Esophagus mucosa (tissue), 1 donor: ENCODE measurements at places on chromosomes 2 and 18. TPM values are rescaled to one million over a fixed set of nuclear protein-coding genes. Genes with fewer than 3 reads are reported as not detected.

FAM237A gene
- not detected for total RNA-seq

DTYMK gene
- total RNA-seq = 32.4 TPM

RNU2-63P gene
- total RNA-seq = 5.2 TPM

UGT1A6 gene
- total RNA-seq = 11.2 TPM

ACKR3 gene
- 6.3 TPM for total RNA-seq

KCNIP3 gene
- total RNA-seq = 0.96 TPM

ZEB2 gene
- 6.5 TPM for total RNA-seq

RGPD3 gene
- total RNA-seq = 0.04 TPM

LYG2 gene
- not detected for total RNA-seq

TRIM43 gene
- not detected for total RNA-seq

TEKT4 gene
- total RNA-seq = not detected

ALPI gene
- not detected for total RNA-seq

SF3B1 gene
- total RNA-seq = 113 TPM

HOXD3 gene
- total RNA-seq = 0.52 TPM

SPP2 gene
- not detected for total RNA-seq
